Upper lobe of right lung (tissue), 1 donor: ENCODE measurements at places on chromosomes 3 and 15. TPM values are rescaled to one million over a fixed set of nuclear protein-coding genes. Genes with fewer than 3 reads are reported as not detected.
A peak's percentile ranks its signal among the peaks of the same experiment; 100 is the strongest.

Gene EPB42
- total RNA-seq, result not detected

Gene IGSF10
- total RNA-seq, result 32.4 TPM

Gene GXYLT2
- total RNA-seq, result 8.4 TPM

Gene CKMT1B
- 0.84 TPM for total RNA-seq

Gene LPCAT4
- total RNA-seq, result 31.5 TPM

Gene COLQ
- total RNA-seq, result 1.1 TPM

Gene DUOXA2
- total RNA-seq, result not detected

Gene EXD1
- not detected for total RNA-seq

Gene SLC6A1
- 0.84 TPM for total RNA-seq

Gene CLRN1
- not detected for total RNA-seq

Gene RBMS3
- 85.9 TPM for total RNA-seq

Gene LRRIQ4
- total RNA-seq, result 0.29 TPM

Gene HACD3
- 56.8 TPM for total RNA-seq

DNA sequence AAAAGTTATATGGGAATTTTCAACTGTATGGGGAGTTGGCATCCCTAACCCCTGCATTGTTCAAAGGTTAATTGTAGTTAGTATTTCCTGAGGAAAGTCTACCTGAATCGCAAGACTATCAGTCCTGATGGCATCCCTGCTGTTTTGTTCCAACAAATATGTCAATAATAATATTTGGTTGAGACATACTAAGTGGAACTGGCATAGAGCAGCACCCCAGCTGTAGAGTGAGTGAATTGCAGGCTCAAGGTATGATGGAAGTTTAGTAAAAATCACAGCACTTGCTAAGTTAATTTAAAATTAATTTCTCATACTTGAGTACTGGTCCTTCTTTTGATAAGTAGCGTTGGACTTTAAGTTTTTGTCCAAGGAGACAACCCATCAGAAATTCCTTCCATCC lies 18.0 kb upstream of the COMMD2 start:
- no peak overlapping the region for H3K4me3 ChIP-seq
- no peaks in the 10 kb centered on the region for H3K36me3 ChIP-seq
- no peak for DNase-seq
- no peaks in the 10 kb centered on the region for H3K4me1 ChIP-seq
- H3K27ac ChIP-seq, result no peak overlapping the region

DNA sequence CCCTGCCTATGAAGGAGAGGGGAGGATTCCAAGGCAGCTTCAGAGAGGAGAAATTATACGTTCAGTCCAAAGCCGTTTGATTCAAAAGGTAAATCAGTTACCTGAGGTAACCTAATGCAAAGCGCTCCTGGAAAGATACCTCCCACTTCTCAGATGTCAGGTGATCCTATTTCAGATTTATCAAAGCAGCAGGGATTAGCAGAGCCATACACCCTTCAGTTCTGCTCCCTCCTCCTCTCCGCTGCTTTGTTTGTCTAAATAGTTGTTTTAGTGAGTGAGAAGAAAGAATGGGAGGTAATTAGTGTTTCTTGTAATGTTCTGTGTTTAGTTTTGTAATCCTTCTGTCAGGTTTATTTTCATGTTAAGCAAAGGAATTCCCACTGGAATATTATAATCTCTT lies 81.1 kb downstream of the SOX14 start:
- H3K27me3 ChIP-seq, result no peaks in the 10 kb centered on the region
- DNase-seq, result no peak
- H3K36me3 ChIP-seq, result no peaks in the 10 kb centered on the region
- H3K4me3 ChIP-seq, result no peak overlapping the region

GRCh38 chr15:60651101-60651500 lies 172.2 kb upstream of the ICE2 start:
- no peaks in the 10 kb centered on the region for H3K27me3 ChIP-seq
- no peaks in the 10 kb centered on the region for H3K4me1 ChIP-seq
- no peaks in the 10 kb centered on the region for H3K36me3 ChIP-seq
- H3K4me3 ChIP-seq, result no peak overlapping the region

GRCh38 chr15:81785679-81786078 lies 260.1 kb downstream of the MEX3B start:
- H3K4me3 ChIP-seq, result no peak overlapping the region
- no peak overlapping the region for H3K27ac ChIP-seq
- no peaks in the 10 kb centered on the region for H3K4me1 ChIP-seq
- H3K27me3 ChIP-seq, result no peaks in the 10 kb centered on the region

- no peaks in the 10 kb centered on the region for H3K27me3 ChIP-seq
- H3K4me3 ChIP-seq, result no peak overlapping the region
- H3K36me3 ChIP-seq, result no peaks in the 10 kb centered on the region
- H3K27ac ChIP-seq, result no peak overlapping the region
- no peaks in the 10 kb centered on the region for H3K4me1 ChIP-seq
- no peak for DNase-seq
Measured at GRCh38 chr3:150779402-150779858, 16.5 kb upstream of the SIAH2 start.

GRCh38 chr15:68524753-68525584 lies 53.8 kb upstream of the CORO2B start:
- H3K4me3 ChIP-seq, result no peak overlapping the region
- H3K27ac ChIP-seq, result no peak overlapping the region
- H3K4me1 ChIP-seq, result no peaks in the 10 kb centered on the region
- H3K36me3 ChIP-seq, result no peaks in the 10 kb centered on the region
- no peaks in the 10 kb centered on the region for H3K27me3 ChIP-seq

DNA sequence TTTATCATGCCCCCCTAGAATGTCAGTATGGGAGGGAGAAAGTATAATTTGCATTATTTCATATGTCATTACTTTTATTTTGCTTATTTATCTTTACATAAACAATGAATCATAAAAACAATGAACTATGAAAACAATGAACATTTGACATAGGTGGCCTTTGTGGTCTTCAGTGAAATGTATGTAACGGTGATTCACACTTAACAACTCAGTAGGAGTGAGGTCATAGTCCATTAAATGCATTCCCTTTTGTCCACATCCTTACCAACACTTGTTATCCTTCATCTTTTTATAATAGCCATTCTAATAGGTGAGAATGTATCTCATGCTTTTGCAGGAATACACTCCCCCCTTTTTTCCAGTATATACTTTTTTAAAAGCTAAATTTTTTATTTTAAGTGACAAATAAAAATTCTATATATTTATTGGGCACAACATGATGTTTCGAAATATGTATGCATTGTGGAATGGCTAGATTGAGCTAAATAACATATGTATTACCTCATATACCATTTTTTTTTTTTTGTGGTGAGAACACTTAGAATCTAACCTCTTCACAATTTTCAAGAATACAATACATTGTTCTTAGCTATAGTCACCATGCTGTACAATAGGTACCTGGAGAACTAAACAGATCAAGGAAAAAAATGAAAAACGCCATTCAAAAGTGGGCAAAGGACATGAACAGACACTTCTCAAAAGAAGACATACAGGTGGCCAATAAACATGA lies 189.5 kb downstream of the WDR72 start:
- no peak overlapping the region for H3K4me3 ChIP-seq
- no peaks in the 10 kb centered on the region for H3K4me1 ChIP-seq
- H3K27me3 ChIP-seq, result no peaks in the 10 kb centered on the region

DNA sequence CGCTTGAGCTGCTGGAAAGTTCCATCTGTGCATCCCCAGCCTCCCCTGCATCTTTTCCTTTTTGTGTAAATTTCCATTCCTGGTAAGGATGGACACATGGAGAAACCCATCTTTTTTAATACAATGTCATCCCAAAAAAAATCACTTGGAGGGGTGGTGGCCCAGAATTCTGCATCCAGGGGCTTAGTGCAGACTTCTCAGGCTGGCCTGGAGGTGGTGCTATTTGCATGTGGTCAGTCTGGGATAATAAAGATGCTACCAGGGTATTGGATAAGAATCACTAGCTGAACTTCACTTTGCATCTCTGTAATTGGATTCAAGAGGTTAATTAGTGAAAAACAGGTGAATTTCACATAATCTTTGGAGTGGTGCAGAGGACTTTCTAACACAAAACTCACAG lies 1.8 kb upstream of the ZSCAN2 start:
- peak overlapping the region; percentile 69 for H3K27ac ChIP-seq
- no peak for DNase-seq
- H3K4me1 ChIP-seq, result peaks cover 17% of the 10 kb centered on the region
- H3K36me3 ChIP-seq, result no peaks in the 10 kb centered on the region
- no peak overlapping the region for H3K4me3 ChIP-seq

- peaks cover 8% of the 10 kb centered on the region for H3K27me3 ChIP-seq
- DNase-seq, result no peak
- H3K4me1 ChIP-seq, result no peaks in the 10 kb centered on the region
- peaks cover 21% of the 10 kb centered on the region for H3K36me3 ChIP-seq
Measured at GRCh38 chr15:96335411-96336024, 5.0 kb downstream of the NR2F2 start.

DNA sequence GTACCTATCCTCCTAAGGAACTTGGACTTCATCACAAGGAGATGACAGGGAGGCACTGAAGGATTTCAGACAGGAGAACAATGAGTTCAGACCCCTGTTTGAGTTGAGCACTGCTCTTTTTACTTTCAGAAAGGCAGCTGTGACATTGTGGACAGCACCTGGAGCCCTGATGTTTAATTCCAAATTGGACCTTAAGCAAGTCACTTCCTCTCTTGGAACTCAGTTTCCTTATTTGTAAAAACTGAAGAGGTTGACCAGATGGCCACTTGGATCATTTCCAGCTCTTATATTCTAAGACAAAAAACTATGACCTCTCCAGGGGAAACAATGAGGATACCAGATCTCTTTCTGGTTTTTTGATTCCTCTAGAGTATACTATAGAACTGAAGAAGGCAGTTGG lies 34.1 kb upstream of the SMAD3 start:
- H3K27ac ChIP-seq, result no peak overlapping the region
- no peaks in the 10 kb centered on the region for H3K36me3 ChIP-seq
- H3K4me1 ChIP-seq, result peaks cover 14% of the 10 kb centered on the region

- H3K4me1 ChIP-seq, result peaks cover 6% of the 10 kb centered on the region
- no peaks in the 10 kb centered on the region for H3K27me3 ChIP-seq
- H3K4me3 ChIP-seq, result no peak overlapping the region
- no peak for DNase-seq
- H3K27ac ChIP-seq, result no peak overlapping the region
Measured at GRCh38 chr3:117408811-117409210, 699.2 kb downstream of the TUSC7 start.

DNA sequence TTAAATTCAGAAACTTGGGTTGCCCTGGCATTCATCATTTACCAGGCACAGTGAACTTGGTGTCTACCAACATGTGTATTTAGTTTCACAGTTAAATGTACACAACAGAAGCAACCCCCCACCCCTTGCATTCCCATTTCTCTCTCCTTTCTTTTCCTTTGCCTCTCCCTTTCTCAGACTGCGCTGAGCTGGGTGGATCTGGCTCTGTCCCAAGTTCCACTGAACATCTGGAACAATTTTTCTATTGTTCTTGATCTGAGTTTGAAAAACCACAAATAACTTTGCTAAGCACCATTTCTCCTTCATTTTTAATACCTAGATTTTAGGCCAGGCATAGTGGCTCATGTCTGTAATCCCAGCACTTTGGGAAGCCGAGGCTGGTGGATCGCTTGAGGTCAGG lies 242.2 kb downstream of the ABHD5 start:
- no peak overlapping the region for H3K4me3 ChIP-seq
- H3K27me3 ChIP-seq, result no peaks in the 10 kb centered on the region
- DNase-seq, result no peak
- H3K4me1 ChIP-seq, result no peaks in the 10 kb centered on the region

- H3K4me1 ChIP-seq, result peaks cover 4% of the 10 kb centered on the region
- no peak for DNase-seq
- H3K27me3 ChIP-seq, result no peaks in the 10 kb centered on the region
- no peak overlapping the region for H3K27ac ChIP-seq
Measured at GRCh38 chr3:71202848-71203533, 380.5 kb downstream of the FOXP1 start.

GRCh38 chr15:65303687-65304380 lies 643 bp upstream of the RNU5B-1 start:
- peaks cover 13% of the 10 kb centered on the region for H3K4me1 ChIP-seq
- H3K27me3 ChIP-seq, result no peaks in the 10 kb centered on the region
- no peaks in the 10 kb centered on the region for H3K36me3 ChIP-seq
- DNase-seq, result no peak

DNA sequence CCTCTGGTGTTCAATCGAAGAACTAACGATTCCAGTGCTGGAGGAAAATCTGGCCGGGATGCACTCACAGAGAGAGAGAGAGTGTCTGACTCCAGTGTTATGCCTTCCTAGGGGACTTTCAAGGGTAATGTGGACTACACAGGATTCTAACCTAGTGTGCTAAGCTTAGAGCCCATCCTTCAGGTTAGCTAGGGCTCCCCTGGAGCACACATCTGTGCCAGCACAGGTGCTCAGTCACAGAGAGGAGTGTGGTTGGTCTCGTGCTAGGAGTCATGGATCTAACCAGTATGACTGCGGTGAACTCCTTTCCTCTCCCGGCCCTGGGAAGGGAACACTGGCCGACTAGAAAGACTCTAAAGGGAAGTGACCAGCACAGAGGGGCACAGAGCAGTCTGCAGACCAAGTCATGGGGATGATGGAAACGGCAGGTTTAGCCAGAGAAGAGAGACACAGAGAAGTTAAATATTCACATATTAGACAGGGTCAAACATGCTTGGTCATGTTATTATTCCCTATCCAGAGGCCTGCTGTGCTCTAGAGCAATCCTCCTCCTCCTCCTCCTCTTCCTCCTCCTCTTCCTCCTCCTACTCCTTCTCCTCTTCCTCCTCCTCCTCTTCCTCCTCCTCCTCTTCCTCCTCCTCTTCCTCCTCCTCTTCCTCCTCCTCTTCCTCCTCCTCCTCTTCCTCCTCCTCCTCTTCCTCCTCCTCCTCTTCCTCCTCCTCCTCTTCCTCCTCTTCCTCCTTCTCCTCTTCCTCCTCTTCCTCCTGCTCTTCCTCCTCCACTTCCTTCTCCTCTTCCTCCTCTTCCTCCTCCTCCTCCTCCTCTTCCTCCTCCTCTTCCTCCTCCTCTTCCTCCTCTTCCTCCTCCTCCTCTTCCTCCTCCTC lies 280.3 kb downstream of the XXYLT1 start:
- H3K27me3 ChIP-seq, result no peaks in the 10 kb centered on the region
- no peaks in the 10 kb centered on the region for H3K4me1 ChIP-seq
- no peak overlapping the region for H3K4me3 ChIP-seq
- H3K27ac ChIP-seq, result no peak overlapping the region

GRCh38 chr3:40679290-40679689 lies 154.5 kb downstream of the ZNF621 start:
- no peak overlapping the region for H3K27ac ChIP-seq
- H3K27me3 ChIP-seq, result no peaks in the 10 kb centered on the region
- H3K36me3 ChIP-seq, result no peaks in the 10 kb centered on the region
- H3K4me1 ChIP-seq, result no peaks in the 10 kb centered on the region
- no peak overlapping the region for H3K4me3 ChIP-seq

DNA sequence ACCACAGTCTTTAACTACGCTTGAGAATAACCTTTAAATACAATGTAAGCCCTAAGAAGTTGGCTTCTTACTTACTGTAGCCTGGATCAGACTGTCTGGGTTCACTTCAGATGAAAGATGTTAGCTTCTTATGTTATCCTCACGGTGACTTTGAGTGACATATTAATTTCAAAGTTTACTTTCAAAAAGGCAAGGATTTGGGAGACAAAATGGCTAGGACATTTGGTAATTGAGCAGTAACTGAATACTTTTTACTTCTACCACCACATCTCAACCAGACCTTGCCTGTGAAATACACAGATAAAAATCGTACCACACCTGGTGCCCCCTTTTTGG lies 36.0 kb upstream of the BNIP2 start:
- H3K4me3 ChIP-seq, result no peak overlapping the region
- peaks cover 3% of the 10 kb centered on the region for H3K4me1 ChIP-seq
- no peak overlapping the region for H3K27ac ChIP-seq
- no peaks in the 10 kb centered on the region for H3K27me3 ChIP-seq
